Stimulated activated CD4-positive, alpha-beta T cell treated with anti-CD3 and anti-CD28 coated beads, Interleukin-2, amount 100 ng/mL, for 24 hours (primary cell): ENCODE measurements at places on chromosomes 4 and X.

GRCh38 chr4:99404595-99405287 lies 30.4 kb downstream of the ADH7 start:
- DNase-seq = no peak

- DNase-seq = peak; percentile 41
Observed at GRCh38 chr4:10013722-10014121, 7.6 kb downstream of the SLC2A9 start.

- no peak for DNase-seq
Observed at GRCh38 chr4:54527532-54527931, 130.2 kb upstream of the KIT start.

DNA sequence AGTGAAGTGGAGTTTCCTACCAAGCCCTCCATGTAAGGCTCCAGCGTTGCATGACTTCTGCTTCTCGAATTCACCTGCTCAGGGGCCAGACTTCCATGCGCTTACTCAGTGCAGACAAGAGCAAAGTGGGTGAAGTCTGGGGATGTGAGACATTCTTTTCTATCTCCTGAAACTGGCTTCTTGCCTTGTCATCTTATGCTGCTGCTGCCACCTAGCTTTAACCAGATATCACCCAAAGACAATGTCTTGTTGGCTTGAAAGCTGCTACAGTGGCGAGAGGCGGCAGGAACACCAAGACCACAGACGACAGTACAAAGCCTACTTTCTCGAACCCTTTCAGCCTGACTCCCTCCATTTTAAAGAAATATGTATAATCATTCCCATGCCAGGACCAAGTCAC lies 103.6 kb upstream of the ADGRG2 start:
- DNase-seq = no peak

GRCh38 chr4:155693015-155693663 lies 26.5 kb downstream of the GUCY1A1 start:
- DNase-seq = no peak

DNA sequence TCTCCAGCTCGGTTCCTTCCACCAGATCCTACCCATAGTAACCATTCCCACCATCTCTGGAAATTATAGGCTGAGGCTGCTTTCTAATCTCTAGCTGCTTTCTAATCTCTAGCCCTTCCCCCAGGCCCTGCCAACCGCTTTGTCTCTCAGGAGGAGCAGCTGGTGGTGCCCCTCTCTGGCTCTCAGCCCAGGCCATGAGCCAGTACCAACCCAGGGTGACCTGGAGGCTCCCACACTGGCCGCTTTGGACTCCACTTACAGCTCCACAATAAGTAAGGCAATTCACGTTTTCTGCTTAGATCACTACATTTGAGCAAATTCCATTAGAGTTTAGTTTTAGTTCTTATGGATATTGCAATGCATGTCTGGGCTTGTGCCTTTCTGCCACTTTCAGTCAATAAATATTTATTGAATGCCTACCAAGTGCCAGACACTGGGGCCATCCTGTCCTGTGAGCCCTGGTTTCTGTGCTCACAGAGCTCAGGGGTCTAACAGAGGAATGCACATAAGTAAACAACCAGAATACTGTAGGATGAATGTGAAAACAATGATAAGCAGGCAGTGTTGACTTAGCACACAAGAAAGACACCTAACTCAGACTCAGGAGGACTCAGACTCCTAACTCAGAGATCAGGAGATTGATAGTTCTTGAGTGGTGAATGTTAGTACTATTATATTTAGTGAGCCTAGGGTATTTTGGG lies 38.9 kb downstream of the SMC1A start:
- DNase-seq = no peak

- DNase-seq = no peak
Observed at GRCh38 chr4:142322996-142323395, 523.1 kb downstream of the INPP4B start.

- DNase-seq = no peak
Observed at GRCh38 chr4:76947369-76947768, 2.2 kb upstream of the SEPTIN11 start.

DNA sequence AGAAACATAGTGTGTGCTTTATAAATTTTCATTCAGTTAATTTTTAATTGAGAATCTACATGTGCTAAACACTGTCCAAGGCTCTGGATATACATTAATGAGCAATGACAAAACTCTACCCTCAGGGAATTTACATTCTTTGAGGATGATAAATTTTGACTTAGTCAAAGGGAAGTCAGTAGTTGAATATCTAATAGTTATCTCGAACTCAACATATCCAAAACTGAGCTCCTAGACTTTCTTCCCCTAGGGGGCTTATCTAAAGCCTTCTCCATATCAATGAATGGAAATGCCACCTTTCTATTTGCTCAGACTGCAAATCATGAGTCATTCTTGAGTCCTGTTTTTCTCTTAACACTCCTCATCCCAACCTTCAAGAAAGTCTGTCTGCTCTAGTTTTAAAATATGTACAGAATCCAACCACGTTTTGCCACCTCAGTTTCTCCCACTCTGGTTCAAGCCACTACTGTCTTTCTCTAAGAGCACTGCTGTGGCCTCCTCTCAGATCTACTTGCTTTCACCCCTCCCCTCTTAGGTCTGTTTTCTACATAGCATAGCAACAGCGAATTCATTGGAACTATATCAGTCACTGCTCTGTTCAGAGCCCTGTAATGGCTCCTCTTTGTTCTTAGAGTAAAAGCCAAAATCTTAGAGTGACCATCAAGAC lies 9.5 kb downstream of the PARM1 start:
- DNase-seq = no peak

DNA sequence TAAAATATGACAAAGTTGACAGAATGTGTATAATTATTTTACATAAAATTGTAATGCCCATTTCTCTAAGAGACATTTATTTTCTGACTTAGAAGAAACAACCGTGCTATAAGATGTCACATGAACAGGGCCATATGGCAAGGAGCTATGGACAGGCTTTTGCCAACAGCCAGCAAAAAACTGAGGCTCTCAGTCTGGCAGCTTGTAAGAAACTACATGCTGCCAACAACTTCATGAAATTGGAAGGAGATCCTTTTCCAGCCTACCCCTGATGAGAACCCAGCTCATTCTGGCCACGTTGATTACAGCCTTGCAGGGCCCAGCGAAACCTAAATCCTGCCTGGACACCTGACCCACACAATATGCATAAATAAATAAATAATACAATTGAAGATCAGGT lies 250.3 kb upstream of the ARSJ start:
- no peak for DNase-seq

DNA sequence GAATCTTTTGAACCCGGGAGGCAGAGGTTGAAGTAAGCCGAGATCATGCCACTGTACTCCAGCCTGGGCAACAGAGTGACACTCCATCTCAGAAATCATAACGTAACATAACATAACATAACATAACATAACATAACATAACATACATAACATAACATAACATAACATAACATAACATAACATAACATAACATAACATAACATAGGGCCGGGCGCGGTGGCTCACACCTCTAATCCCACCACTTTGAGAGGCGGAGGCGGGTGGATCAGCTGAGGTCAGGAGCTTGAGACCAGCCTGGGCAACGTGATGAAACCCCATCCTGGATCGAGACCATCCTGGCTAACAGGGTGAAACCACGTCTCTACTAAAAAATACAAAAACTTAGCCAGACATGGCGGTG lies 76.7 kb downstream of the NOCT start:
- DNase-seq = no peak

- no peak for DNase-seq
Observed at GRCh38 chr4:15250021-15250441, 177.8 kb upstream of the C1QTNF7 start.

GRCh38 chrX:133401536-133401935 lies 13.8 kb downstream of the GPC4 start:
- DNase-seq = no peak

DNA sequence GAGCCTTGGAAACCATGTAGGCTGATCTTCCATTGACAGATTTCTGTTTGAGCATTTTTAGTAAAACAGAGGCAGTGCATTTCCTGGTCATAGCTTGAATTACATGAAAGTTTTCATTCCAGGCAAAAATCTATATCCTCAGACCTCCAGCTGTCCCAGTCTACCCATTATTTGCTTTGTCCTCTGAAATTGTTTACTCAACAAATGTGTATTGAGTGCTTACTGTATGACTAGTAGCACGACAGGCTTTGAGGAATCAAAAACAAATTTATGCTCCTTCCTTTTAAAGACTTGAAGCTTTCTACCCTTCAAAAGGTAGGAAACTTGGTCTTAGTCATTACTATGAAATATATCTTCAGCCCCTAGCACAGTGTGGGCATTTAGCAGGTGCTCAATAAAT lies 307.9 kb upstream of the IGFBP7 start:
- no peak for DNase-seq
